ENCODE measurements at places on chromosomes 13 and 19.

DNA sequence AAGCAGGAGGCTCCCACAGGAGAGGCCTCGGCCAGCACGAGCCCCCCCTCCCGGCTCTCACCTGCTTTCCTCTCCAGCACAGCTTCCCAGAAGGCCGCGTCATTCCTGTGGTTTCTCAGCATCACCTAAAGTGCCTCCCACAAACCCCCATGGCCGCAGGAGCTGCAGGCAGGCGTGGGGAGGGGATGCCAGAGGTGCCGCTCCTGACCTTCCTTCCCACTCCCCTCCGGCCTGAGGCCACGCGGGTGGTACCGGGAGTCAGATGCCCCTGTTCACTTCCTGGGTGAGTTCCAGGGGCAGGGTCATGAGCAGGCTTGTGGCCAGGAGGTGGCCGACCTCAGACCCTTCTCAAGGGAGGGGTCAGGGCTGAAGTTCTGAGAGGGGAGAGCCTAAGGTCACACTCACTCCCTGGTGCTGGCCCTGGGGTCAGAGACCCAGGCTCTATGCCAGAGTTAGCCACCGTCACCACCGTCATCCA is 14.4 kb upstream of the NPAS1 start:
- DNase-seq = no peak

DNA sequence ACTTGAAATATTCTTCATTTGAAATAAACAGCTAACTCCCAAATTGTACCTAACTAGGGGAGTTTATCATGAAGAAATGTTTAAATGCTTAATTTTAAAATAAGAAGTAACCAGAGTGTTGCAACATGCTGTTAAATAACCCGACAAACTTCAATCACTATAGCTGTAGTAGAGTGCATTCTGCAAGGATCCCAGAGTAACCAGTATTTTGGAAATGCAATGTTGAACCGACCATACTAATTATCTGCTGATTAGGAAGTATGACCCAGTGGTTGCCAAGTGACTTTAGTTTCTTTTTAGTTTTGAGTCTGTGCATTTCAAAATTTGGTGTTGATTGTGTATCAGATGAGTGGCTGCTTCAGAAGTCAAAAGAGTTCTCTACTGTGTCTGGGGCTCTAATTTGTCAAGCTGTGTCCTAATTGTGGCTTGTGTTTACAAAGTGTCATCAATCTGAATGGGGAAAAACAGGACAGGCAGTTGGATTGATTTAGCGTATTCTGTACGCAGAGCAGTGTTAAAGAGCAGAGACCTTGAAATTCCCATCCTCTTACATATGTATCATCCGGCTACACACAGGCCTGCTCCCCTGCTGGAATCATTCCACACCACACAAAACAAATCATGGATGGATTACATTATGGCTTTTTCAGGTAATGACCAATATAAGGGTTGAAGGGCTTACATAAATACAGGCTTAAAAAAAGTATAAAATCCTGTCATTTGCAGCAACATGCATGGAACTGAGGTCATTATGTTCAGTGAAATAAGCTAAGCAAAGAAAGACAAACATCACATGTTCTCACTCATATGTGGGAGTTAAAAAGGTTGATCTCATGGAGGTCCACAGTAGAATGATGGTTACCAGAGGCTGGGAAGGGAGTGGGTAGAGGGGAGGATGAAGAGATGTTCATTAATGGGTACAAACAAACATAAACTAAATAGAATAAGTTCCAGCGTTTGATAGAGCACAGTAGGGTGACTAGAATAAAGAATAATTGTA is 351.5 kb downstream of the KLF12 start:
- DNase-seq = no peak

GRCh38 chr19:27750391-27751043 is 1462.4 kb downstream of the UQCRFS1 start:
- DNase-seq = no peak

GRCh38 chr13:69306766-69307165 is 800.9 kb upstream of the ATXN8OS start:
- DNase-seq = no peak
